ENCODE measurements at places on chromosomes 1 and 21. TPM values are rescaled to one million over a fixed set of nuclear protein-coding genes. Genes with fewer than 3 reads are reported as not detected.

SAMSN1 gene
- 3.2 TPM for polyA plus RNA-seq

DNA sequence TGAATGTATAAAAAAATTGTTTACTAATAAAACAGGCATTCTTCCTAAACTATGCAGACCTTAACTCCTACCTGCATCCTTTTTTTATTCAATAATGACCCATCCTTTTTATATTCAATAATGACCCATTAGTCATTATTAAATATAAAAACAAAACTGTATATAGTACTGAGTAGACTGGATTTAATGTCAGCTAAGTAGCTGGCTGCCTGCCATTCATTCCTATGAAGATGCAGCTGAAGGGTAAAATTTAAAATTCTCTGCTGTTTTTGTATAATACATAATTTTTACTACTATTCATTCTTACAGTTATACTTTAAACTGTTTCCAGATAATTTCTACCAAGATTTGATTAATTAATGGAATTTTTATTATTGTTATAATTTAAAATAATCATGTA lies 79.3 kb downstream of the DENND1B start:
- DNase-seq = no peak

GRCh38 chr21:43707462-43707861 lies 11.5 kb upstream of the PDXK start:
- DNase-seq = no peak

MRTO4 gene
- polyA plus RNA-seq = 32.4 TPM

- DNase-seq = peak; percentile 64
Observed at GRCh38 chr1:9561429-9561828, 22.2 kb downstream of the SLC25A33 start.

UBE2J2 gene
- 55.7 TPM for polyA plus RNA-seq

DNA sequence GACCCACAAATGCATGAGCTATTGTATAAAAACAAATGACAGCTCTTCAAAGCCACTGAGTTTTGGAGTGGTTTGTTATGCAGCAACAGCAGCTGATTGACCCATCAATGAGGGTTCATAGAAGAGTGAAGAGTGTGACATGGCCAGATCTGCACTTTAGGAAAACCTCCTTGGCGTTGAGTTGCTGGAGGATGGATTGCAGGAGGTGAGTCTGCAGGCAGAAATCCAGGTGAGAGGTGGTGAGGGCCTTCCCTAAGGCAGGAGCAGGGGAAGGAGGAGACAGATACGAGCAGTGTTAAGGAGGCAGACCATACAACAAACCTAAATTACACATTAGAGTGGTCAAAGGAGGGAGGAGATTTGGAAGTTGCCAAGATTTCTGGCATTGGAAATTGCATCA lies 169.3 kb upstream of the CSF3R start:
- no peak for DNase-seq

DNA sequence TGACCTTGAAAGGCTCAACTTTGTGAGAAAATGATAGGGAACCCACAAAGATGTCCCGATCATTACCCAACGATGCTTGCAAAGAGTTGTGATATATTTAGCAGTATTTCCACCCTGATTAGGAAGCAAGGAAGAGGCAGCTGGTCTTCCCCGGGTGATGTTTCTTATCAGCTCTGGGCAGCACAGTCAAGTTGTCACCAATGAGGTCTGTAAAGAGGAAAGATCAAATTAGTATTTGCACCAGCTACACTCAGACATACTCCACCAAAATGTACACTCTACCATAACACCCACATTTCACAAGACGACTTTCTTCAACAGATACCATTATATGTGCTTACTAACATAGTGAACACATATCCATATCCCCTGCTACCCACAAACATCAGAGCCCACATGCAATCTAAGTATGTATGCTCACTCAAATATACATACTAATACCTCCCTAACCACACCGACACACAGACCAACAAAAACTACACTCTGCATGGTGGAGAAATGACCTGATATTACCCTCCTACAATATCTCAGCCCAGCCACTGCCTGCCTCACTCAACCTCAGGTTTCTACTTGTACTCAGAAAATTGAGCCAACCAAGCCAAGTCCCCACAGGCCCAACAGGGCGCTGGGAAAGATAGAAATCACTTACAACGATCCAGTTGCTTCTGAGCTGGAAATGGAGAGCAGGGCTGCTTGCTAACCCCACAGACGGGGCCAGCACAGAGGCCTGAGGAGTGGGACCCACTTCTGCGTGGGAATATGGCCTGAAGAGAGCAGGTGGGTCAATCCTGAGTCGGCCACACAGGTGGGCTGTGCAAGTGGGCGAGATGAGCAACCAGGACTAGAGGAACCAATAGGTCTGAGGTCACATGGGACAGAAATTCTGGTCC lies 4.6 kb upstream of the BTG2 start:
- no peak for DNase-seq

GRCh38 chr21:14012409-14012808 lies 198.3 kb downstream of the LIPI start:
- DNase-seq = no peak

DNA sequence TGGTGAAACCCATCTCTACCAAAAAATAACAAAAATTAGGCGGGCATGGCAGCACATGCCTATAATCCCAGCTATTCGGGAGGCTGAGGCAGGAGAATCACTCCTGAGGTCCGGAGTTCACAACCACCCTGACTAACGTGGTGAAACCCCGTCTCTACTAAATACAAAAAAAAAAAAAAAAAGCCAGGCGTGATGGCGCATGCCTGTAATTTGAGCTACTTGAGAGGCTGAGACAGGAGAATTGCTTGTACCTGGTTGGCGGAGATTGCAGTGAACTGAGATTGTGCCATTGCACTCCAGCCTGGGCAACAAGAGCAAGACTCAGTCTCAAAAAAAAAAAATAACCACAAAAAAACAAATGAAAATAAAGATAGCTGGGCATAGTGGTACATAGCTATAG lies 42.3 kb downstream of the CC2D1B start:
- no peak for DNase-seq

- no peak for DNase-seq
Observed at GRCh38 chr1:41333146-41333784, 28.0 kb upstream of the FOXO6 start.

DNA sequence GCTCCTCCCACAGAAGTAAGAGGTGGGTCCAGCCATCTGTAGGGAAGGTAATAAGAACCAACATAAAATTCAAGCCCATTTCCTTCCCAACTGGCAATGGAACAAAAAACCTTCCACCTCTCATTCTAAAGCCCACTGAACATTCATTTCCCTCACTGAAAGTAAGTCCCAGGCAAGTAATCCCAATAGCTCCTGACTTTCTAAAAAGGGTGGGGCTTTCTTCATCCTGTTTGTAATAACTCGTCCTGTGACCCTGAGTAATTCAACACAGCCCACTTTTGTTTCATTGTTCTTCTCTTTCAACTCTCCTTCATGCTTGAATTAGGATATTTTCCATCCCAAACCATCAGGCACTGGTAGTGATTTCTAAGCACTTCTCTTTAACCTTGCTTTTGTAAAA lies 74.9 kb downstream of the DAB1 start:
- DNase-seq = no peak

GRCh38 chr1:47751193-47751592 lies 246.0 kb downstream of the TRABD2B start:
- no peak for DNase-seq

DNA sequence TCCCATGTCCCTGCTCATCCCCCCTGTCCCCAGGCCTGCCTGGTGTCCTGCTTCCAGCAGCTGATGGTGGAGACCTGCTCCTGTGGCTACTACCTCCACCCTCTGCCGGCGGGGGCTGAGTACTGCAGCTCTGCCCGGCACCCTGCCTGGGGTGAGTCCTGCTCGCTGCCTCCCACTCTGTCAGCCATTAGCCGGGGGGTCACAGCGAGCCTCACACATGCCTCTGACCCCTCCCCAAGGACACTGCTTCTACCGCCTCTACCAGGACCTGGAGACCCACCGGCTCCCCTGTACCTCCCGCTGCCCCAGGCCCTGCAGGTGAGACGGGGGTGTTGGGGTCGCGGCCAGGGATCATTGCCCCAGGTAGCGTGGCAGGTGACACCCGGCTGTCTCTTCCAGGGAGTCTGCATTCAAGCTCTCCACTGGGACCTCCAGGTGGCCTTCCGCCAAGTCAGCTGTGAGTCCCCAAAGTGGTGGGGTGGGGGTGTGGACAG lies 10.0 kb downstream of the SCNN1D start:
- DNase-seq = no peak

- DNase-seq = peak; percentile 93
Observed at GRCh38 chr1:197146101-197147095, at the start of gene ASPM. TSS of gene ASPM (minus strand) at chr1:197146669. CDS start at chr1:197146437, 232 bp downstream.

RGSL1 gene
- polyA plus RNA-seq = not detected

- no peak for DNase-seq
Observed at GRCh38 chr21:29504751-29505321, 206.1 kb downstream of the BACH1 start.

GRCh38 chr1:243706563-243706962 lies 143.5 kb downstream of the AKT3 start:
- DNase-seq = no peak

GRCh38 chr1:63651161-63651701 lies 58.0 kb downstream of the PGM1 start:
- DNase-seq = no peak

- no peak for DNase-seq
Observed at GRCh38 chr1:225688345-225688744, 35.4 kb upstream of the ENAH start.

DNA sequence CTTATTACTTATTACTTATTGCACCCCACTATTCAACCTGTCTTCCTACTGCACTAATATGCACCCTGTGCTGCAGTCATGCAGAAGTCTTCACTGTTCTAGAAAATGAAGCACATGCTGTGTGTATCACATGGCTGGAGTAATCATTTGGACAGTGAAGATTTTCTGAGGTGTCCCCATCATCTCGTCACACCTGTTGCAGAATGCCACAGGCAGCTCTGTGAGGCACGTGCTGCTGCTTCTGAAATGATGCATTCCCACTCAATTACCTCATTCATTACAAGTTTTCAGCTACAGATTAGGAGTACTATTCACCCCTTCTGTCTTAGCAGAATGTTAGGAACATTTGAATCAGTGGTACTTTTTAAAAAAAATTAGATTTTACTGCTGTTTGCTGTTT lies 325.7 kb upstream of the ST6GALNAC5 start:
- no peak for DNase-seq

DNA sequence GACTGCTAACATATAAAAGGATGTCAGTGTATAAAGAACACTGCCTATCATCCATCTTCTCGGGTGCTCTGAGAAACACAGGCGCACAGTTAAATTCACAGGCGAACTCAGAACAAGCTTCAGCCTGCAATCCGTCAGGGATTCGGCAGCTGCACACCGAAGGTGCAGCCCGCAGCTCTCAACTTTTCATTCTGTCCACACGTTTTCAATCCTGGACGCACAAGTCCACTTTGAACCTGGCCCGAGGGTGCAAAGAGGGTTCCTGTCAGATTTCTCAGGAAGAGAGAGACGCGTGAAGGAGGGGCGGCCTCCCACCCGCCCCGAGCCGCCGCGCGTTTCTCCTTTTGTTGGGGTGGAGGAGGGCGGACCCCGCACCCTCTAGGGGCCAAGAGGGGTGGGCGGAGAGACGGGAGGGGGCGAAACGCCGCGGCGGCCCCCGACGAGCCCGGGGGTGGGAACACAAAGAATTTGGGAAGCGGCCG lies 724 bp downstream of the DOCK7 start:
- DNase-seq = peak; percentile 49

DNA sequence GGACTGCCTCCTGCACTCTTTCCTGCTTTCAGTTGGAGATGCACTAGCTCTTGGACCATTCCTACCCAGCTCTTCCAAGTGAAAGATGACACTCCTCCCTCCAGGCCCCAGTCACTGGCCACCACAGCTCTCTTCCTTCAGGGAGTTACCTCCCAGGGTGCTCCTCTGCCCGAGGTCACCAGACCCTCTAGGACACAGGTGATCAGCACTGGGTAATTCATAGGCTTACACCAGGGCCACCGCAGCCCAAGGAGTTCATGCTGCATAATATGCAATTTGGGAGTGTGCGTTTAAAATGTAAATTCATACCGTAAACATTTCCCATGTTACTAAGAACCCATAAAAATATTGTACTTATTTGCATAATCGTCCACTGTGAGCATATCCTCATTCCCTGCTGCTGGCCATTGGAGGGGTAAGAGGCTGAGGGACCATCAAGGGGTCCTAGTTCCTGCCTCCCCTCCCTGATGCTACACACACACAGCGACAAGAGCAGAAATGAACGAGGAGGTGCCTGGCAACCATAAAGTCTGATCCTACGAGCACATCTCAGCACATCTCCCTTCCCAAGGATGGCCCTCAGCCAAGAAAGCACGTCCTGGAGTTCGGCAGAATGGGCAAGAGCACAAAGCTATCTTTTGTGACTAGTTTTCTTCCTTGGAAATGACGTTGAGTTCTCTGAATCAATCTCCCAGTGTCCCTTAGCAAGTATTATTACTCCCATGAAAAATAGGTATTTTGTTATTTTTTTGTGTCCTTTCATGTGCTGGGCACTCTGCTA lies 222.9 kb upstream of the RAB4A start:
- no peak for DNase-seq

DNA sequence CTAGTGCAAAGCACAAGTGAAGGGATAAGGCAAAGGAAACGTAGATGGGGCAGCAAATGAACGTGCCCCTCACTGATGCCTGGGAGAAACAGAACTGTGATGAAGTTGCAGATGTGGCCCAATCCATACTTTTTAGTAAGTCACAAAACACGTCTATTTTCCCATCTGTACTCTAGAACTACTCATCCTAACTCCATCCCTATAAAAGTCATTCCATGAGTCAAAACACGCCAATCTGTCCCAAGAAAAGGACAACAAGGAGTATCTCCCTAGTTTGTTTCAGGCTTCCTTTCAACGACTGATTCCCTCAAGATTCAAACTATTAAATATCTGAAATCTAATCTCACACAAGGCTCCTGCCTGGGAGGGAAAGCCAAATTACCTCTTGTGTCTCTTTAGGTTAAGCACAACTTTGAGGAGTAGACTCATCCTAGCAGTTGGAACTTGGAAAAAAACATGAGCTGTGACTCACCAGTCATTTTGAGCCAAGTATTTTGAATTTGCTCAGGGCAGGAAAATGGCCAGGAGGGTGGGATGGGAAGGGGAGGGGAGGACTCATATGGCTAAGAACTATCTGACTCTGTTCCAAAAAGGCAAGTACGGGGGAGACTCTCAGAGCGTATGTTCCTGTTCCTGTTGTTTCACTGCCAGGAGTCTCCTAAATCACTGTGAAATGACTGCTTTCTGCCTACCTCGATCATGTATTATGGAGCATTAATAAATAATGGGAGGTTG lies 214.5 kb upstream of the CAMK1G start:
- peak; percentile 36 for DNase-seq

LCE2C gene
- polyA plus RNA-seq = not detected

GRCh38 chr1:101942516-101943193 lies 54.1 kb downstream of the OLFM3 start:
- no peak for DNase-seq

AIRE gene
- 0.42 TPM for polyA plus RNA-seq

DNA sequence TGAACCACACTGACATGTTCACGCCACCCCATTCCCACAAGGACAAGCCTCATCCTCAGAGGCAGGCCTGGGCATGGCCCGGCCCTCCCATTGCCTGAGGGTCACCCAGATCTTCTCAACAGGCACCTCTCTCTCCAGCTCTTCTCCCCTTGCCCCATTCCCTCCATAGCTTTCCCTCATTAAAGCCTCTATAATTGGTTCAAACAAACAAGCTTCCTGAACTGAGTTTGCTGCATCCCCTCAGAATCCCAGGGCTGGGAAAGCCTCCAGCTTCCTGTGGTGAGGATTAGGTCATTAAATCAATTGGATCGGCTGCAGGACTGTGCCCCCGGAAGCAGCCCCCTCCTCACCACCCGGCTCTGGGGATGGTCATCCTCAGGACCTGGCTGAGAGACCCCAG lies 18.9 kb downstream of the CTNNBIP1 start:
- no peak for DNase-seq
